Umbilical cord (tissue), 2 donors: ENCODE measurements at places on chromosomes 5 and 9. TPM values are rescaled to one million over a fixed set of nuclear protein-coding genes. Genes with fewer than 3 reads are reported as not detected.

Gene LRRC70
- total RNA-seq = 1.9 TPM

Gene HRH2
- 1.7 TPM for total RNA-seq

- no peak for DNase-seq
Observed at GRCh38 chr5:128466554-128466953, 71.5 kb downstream of the FBN2 start.

Gene ESM1
- total RNA-seq = 13.7 TPM

DNA sequence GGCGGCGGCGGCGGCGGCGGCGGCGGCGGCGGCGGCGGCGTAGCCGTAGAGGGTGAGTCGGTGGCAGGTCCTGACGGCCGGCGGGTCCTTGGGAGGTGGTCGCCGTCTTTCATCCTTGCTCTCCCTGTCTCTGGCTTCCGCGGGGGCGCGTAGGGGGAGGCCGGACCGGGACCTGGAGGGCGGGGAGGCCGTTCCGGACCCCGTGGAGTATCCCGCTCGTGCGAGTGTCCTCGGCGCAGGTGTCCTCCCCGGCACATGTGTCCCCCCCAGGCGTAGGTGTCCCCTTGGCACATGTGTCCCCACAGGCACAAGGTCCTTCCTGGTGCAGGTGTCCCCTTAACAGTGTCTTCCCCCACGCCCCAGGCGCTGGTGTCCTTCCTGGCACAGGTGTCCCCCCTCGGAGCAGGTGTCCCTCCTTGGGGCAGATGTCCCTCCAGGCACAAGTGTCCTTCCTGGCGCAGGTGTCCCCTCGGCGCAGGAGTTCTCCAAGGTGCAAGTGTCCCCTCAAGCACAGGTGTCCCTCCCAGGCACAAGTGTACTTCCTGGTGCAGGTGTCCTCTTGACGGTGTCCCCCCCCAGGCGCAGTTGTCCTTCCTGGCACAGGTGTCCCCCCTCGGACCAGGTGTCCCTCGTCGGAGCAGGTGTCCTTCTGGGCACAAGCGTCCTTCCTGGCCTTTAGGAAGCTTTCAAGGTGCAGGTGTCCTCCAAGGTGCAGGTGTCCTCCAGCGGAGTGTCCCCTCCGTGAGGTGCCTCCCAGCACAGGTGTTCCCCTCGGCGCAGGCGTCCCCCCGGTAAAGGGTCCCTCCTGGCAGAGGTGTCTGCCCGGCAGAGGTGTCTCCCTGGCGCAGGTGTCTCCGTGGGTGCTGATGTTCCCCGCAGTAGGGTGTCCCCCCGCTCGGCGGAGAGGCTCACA, 519 bp downstream of the EXOC3 start:
- DNase-seq = no peak

- DNase-seq = peak; percentile 21
Observed at GRCh38 chr5:172834415-172835289, 601 bp downstream of the ERGIC1 start.

GRCh38 chr5:53956632-53957031, 353.7 kb downstream of the ARL15 start:
- DNase-seq = no peak

Gene SLC2A6
- total RNA-seq = 9.4 TPM
